ENCODE measurements at places on chromosomes 6 and 20.

DNA sequence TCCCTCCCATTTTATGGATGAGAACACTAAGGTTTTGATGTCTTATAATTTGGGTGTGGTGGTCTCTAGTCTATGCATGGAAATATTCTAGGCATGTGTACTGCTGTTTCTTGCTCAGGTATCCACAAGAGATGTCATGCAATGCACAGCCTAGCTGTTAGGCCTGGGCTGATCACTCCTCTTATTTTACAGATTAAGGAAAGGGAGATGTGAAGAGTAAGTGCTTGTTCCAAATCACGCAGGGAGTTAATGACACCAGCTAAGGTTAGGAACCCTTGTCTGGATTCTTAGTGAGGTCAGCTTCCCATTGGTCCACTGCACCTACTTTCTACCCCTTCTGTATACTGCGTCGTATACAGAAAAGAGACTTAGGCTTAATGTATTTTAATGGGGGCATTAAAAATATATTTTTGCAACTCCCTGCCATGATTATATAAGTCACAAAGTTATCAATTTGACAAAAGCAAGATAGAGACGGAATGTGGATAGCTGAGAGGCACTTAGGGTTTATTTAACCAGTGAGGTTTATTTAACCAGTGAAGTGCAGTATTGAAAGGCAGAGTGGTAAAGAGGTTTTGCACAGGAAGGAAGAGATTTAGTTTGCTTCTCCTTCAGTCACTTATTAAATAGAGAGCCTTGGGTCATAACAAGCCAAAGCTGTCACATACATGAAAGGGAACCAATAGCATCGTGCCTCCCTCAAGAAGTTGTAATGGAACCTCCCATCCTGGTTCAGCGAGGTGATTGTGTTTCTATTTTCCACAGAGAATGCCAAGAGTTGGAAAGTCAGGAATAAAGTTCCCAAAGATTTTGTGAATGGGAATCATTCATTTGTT is 95.0 kb upstream of the FAM184A start:
- no peak overlapping the region for H3K4me3 ChIP-seq
- H3K27me3 ChIP-seq: no peaks in the 10 kb centered on the region
- H3K36me3 ChIP-seq: peaks cover 1% of the 10 kb centered on the region
- peaks cover 8% of the 10 kb centered on the region for H3K4me1 ChIP-seq
- H3K27ac ChIP-seq: no peak overlapping the region

DNA sequence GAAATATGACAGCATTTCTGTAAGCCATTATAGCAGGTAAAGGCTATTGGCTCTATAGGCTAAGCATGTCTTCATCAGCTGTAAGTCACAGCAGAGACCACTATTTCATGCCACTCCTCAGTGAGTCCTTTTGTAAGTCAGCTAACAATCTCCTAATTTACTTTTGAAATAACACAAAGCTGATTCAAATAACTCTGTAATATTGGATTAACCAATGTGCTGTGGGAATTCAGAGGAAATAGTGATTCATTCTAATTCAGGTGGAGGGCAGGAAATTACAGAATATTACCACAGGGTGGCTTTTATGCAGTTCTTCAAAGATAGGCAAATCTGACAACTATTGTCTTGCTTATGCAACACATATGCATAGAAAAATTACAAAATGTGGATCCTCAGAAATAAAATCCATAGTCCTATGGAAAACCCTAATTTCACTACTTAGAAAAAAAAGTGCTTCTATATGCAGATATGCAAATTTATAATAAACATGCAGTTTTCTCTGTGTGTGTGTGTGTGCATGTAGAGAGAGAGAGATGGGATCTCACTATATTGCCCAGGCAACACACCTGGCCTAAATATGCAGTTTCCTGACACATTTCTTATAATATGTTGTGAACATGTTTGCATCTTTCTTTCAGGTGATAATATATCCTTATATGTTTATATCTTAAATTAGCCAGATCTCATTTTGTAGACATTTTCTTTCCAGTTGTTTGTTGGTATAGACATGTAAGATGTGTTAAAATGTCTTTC is 4.8 kb upstream of the SMIM28 start:
- H3K4me3 ChIP-seq: no peak overlapping the region
- no peaks in the 10 kb centered on the region for H3K27me3 ChIP-seq
- H3K36me3 ChIP-seq: no peaks in the 10 kb centered on the region
- H3K4me1 ChIP-seq: no peaks in the 10 kb centered on the region

DNA sequence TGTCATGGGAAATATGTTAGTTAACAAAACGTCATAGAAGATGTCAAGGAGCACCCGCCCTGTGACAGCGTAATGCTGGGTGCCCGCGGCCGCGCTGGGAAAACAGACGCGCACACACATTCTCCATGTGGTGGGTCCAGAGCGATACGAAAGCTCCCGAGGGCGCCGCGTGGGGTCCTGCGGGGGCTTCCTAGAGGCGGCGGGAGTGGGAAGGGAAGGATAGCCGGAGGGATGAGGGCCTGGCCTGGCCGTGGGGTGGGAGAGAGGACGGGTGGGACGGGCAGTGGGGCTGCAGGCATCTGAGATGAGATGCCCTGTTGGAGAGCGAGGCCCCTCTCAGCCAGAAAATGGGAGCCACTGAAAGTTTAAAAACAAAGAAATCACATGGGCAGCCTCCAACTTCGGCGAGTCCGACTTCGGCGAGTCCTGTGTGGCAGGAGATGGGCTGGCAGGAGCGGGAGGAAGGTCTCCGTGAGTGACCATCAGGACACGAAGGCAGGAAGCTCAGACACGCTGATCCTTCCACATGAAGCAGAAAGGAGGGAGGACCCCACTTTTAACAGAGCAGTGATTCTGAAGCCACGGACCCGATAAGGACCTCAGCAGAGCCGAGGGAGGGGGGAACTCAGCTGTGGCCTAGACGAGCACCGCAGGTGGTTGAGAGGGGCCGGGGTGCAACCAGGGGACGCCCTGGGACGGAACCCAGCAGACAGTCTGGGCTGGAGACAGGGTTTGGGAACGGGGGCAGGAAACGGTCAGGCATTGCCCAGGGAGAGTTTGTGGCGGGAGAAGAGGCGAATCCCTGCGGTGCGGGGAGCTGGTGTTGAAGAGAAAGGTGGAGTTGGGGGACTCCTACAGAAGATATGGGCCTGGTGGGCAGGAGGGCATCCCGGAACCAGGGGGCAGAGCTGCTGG is 114.1 kb upstream of the FRMD1 start:
- no peak overlapping the region for H3K4me3 ChIP-seq
- H3K27ac ChIP-seq: no peak overlapping the region
- no peaks in the 10 kb centered on the region for H3K4me1 ChIP-seq
- H3K27me3 ChIP-seq: peaks cover 87% of the 10 kb centered on the region
- no peak for DNase-seq
- no peaks in the 10 kb centered on the region for H3K36me3 ChIP-seq

- peaks cover 25% of the 10 kb centered on the region for H3K27me3 ChIP-seq
- no peaks in the 10 kb centered on the region for H3K4me1 ChIP-seq
- no peak overlapping the region for H3K27ac ChIP-seq
- DNase-seq: no peak
- H3K4me3 ChIP-seq: no peak overlapping the region
Observed at GRCh38 chr6:135097172-135097571, 42.5 kb upstream of the HBS1L start.

- no peaks in the 10 kb centered on the region for H3K4me1 ChIP-seq
- DNase-seq: no peak
- no peak overlapping the region for H3K4me3 ChIP-seq
- H3K27me3 ChIP-seq: no peaks in the 10 kb centered on the region
- no peak overlapping the region for H3K27ac ChIP-seq
Observed at GRCh38 chr20:1086277-1087213, 31.9 kb upstream of the PSMF1 start.

DNA sequence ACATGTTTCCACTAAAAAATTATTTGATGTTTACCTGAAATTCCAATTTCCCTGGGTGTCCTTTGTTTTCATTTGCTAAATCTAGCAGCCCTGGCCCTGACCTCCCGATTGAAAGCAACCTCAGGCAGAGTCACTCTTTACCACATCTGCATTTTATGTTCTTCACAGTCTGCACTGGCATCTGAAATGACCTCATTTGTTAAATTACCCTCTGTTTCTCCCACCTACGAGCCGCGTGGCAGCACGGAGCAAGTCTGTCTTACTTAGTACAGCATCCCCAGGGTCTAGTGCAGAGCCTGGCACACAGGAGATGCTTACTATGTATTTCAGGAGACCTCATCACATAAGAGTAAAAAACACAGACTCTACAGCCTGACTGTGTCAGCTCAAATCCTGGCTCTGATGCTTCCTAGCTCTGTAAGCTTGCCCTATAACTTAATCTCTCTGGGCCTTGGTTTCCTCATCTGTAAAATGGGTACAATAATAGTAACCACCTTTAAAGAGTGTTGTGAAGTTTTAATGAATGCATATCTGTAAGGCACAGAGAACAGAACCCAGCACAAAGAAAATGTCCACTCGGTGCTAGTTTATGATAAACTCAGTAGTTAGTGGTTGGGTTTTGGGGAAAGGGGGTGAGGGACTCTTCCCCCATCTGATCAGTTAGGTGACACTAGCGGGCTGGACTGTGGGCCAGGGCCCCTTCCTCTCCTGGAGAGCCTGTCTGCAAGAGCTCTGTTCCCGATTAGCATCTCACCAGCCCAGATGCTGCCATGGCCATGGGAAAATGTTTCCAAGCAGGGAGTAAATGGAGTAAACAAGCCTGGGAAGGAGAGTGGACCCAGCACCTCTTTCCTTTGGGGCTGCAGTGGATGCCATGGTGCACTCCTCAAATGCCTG is 88.2 kb downstream of the PREX1 start:
- H3K4me3 ChIP-seq: no peak overlapping the region
- DNase-seq: no peak
- H3K27ac ChIP-seq: no peak overlapping the region
- H3K36me3 ChIP-seq: peaks cover 7% of the 10 kb centered on the region
- peaks cover 31% of the 10 kb centered on the region for H3K4me1 ChIP-seq
- H3K27me3 ChIP-seq: no peaks in the 10 kb centered on the region

DNA sequence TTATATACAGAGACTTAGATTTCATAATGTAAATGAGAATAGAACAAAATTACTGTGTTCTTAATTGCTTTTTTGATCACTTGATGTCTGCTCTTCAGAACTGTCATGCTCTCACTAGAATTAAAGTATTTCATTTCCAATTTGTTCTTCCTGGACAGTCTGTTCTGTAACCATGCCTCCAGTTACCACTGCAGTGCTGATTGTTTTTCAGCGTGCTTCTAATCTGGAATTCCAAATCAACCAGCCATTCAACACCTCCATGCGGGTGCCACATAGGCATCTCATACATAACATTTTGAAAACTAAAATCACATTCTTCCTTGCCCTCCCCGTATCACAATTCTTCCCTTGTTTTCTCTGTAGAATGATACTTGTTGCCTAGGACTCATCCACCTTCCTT is 132.8 kb downstream of the QKI start:
- H3K27ac ChIP-seq: peak overlapping the region; percentile 50
- no peaks in the 10 kb centered on the region for H3K27me3 ChIP-seq
- DNase-seq: no peak
- peaks cover 9% of the 10 kb centered on the region for H3K36me3 ChIP-seq
- peak overlapping the region; percentile 0 for H3K4me3 ChIP-seq
- H3K4me1 ChIP-seq: peaks cover 92% of the 10 kb centered on the region

DNA sequence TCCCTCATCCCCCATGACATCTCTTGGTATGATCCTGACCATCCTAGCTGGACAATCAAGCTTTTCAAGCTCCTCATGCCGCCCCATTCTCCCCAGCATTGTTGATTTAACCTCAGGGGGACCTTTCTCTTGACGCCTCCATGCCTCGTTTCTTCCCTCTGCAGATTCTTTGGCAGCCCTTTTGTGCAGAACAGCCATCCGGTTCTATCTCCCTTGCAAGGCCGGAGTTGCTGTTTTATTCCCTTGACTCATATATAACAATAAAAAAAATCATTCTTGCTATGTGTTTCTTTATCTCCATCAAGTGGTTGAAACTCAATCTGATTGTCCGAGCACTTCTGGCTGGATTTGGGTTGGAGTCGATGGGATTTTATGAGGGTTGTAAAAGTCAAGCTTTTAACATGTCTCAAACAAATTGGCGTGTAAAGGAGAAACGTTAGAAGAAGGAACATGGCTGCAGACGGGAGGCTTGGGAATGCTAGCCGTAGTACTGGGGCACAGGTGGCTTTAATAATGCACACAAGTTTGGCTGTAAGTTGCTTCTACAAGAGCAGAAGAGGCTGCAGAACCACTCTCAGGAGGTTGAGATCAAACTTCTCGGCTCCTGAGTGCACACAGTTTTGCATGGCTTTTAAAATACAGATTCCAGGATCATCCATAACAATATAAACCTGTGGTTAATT is 3.9 kb upstream of the SULF2 start:
- peaks cover 36% of the 10 kb centered on the region for H3K4me1 ChIP-seq
- DNase-seq: no peak
- H3K27me3 ChIP-seq: peaks cover 8% of the 10 kb centered on the region
- no peaks in the 10 kb centered on the region for H3K36me3 ChIP-seq

- no peak for DNase-seq
- no peaks in the 10 kb centered on the region for H3K36me3 ChIP-seq
- H3K4me3 ChIP-seq: peak overlapping the region; percentile 54
- H3K27ac ChIP-seq: no peak overlapping the region
Observed at GRCh38 chr6:170459451-170459850, 93.7 kb downstream of the PSMB1 start.

- DNase-seq: no peak
Observed at GRCh38 chr20:24933266-24933908, 15.7 kb upstream of the CST7 start.

- peaks cover 62% of the 10 kb centered on the region for H3K36me3 ChIP-seq
- no peaks in the 10 kb centered on the region for H3K27me3 ChIP-seq
- peak; percentile 41 for DNase-seq
- H3K4me1 ChIP-seq: peaks cover 25% of the 10 kb centered on the region
- H3K27ac ChIP-seq: no peak overlapping the region
Observed at GRCh38 chr20:3251806-3252205, 12.8 kb upstream of the SLC4A11 start.

GRCh38 chr6:166866839-166867637 is 89.3 kb downstream of the RNASET2 start:
- H3K27ac ChIP-seq: no peak overlapping the region
- peaks cover 27% of the 10 kb centered on the region for H3K27me3 ChIP-seq
- H3K4me3 ChIP-seq: no peak overlapping the region
- H3K4me1 ChIP-seq: peaks cover 13% of the 10 kb centered on the region
- no peaks in the 10 kb centered on the region for H3K36me3 ChIP-seq

- H3K27me3 ChIP-seq: peaks cover 78% of the 10 kb centered on the region
- H3K4me3 ChIP-seq: peak overlapping the region; percentile 76
- DNase-seq: peak; percentile 77
- H3K4me1 ChIP-seq: peaks cover 72% of the 10 kb centered on the region
Observed at GRCh38 chr20:40687384-40688128, 1.5 kb downstream of the MAFB start.

GRCh38 chr20:34310481-34311117 is 7.4 kb upstream of the AHCY start:
- no peak for DNase-seq
- peaks cover 14% of the 10 kb centered on the region for H3K27me3 ChIP-seq
- H3K36me3 ChIP-seq: no peaks in the 10 kb centered on the region
- H3K27ac ChIP-seq: no peak overlapping the region

- no peak for DNase-seq
- H3K4me1 ChIP-seq: peaks cover 6% of the 10 kb centered on the region
- H3K27ac ChIP-seq: no peak overlapping the region
- H3K36me3 ChIP-seq: no peaks in the 10 kb centered on the region
- H3K4me3 ChIP-seq: no peak overlapping the region
- no peaks in the 10 kb centered on the region for H3K27me3 ChIP-seq
Observed at GRCh38 chr6:99002831-99003230, 55.1 kb upstream of the FBXL4 start.

GRCh38 chr6:105873211-105873704 is 212.9 kb upstream of the PRDM1 start:
- H3K27ac ChIP-seq: no peak overlapping the region
- no peaks in the 10 kb centered on the region for H3K27me3 ChIP-seq
- H3K36me3 ChIP-seq: no peaks in the 10 kb centered on the region
- no peak for DNase-seq
- H3K4me3 ChIP-seq: no peak overlapping the region

All from left ventricle myocardium inferior (tissue), 1 donor.